NCI-H1092 (cell line): ENCODE measurements at places on chromosomes 4 and X.

DNA sequence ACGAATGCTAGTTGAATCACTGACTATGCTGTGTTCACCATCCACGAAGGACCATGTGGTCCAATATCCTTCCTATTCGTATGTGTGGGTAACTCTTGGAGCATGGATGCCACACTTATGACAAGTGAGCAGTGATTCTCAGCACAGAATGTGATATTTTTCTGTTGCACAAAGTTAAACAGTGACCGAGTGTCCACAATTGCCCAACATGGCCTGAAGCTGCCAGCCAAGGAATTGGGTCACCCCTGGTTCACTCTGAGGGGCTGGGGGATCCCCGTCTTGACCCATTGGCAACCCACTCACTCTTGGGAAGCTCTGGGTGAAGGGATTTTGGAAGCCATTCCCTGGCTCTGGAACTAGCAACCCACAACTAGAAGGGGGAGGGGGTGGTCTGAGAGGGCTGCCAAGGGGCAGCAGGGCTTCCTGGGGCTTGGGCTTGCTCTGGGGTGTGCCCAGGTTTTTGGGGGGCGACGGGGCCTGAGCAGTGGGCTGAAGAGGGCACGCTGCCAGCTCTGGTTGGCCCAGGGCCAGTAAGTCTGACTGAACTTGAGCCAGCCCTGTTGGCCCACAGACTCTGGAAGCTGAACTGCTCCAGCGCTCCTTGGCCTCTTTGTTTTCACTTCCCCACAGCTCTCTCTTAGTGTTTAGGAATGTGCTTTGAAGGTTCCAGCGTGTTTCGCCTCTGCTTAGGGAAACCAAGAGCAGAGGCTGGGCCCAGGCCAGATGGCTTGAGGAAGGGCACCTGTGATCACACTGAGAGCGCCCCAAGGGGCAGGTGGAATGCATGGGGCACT lies 43.1 kb upstream of the BCOR start:
- no peak for DNase-seq

GRCh38 chrX:34404386-34405070 lies 252.6 kb downstream of the TMEM47 start:
- DNase-seq, result no peak

DNA sequence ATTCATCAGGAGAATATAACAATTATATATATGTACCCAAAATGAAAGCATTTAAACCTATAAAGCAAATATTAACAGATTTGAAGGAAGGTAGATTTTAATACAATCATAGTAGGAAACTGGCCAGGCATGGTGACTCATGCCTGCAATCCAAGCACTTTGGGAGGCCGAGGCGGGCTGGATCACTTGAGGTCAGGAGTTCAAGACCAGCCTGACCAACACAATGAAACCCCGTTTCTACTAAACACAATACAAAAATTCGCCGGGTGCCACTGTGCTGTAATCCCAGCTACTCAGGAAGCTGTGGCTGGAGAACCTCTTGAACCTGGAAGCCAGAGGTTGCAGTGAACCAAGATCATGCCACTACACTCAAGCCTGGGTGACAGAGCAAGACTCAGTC lies 118.3 kb downstream of the KCNIP4 start:
- no peak for DNase-seq

DNA sequence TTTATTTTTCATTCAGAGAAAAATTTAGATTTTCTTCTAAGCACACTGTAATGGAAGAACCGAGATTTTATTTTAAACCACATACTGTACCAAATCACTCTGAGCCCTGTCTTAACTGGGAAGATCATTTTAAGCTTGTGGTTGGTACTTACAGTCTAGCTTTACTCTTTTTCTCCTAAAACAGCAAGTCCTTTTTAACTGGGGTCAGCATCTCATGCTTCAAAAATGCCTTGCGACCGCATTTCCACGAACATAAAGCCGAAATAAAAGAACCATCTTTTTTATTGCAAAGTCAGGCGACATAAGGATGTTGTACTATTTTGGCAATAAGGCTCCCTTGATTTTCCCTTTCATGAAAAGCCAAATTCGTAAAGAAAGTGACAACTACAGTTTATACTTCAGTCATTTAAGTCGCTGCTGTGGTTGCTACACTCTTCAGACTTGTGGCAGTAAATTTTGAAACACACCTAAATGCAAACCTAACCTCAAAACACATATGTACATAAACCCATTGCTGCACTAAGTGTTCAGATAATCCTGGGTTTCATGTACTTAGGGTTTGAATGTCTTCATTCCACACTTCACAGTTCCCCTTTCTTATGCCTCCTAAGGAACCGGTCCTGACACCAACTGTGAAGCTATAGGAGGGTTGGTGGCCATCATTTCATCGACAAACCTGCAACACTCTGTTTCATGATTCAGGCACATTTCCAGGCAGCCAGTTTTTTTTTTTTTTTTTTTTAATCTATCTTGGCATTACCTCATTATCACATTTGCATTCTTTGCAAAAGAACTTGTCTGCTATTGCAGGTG lies 3.0 kb downstream of the STOX2 start:
- no peak for DNase-seq

DNA sequence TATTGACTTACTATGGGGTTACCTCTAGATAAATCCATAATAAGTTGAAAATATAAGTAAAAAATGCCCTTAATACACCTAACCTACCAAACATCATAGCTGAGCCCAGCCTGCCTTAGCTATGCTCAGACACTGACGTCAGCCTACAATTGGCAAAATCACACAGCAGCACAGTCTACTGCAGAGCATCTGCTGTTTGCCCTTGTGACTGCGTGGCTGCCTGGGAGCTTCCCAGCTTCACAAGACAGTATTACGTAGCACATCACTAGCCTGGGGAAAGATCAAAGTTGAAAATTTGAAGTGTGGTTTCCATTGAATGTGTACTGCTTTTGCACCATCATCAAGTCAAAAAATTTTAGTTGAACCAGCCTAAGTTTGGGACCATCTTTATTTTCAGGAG lies 8.8 kb downstream of the HTT-AS start:
- DNase-seq, result no peak

GRCh38 chrX:12443534-12444098 lies 305.3 kb downstream of the FRMPD4 start:
- DNase-seq, result no peak

DNA sequence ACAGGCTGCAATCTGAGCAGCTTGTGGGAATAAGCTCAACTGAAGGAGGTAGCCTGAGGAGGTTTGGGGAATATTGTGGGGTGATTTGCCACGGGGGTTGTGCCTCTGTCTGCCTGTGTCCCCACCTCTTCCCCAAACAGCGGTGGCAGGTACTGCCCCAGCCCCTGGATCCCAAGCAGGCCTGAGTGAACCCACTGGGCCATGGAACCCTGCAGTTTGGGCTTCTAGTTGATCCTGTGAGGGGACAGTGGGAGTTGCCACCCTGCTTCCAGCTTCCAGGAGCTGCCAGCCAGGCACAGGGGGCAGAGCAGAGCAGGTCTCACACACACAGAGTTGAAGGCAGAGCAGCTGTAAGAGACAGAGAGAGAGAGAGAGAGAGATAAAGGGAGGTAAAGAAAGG lies 97.4 kb downstream of the PJA1 start:
- no peak for DNase-seq

GRCh38 chr4:96524311-96524875 lies 684.5 kb downstream of the PDHA2 start:
- no peak for DNase-seq

DNA sequence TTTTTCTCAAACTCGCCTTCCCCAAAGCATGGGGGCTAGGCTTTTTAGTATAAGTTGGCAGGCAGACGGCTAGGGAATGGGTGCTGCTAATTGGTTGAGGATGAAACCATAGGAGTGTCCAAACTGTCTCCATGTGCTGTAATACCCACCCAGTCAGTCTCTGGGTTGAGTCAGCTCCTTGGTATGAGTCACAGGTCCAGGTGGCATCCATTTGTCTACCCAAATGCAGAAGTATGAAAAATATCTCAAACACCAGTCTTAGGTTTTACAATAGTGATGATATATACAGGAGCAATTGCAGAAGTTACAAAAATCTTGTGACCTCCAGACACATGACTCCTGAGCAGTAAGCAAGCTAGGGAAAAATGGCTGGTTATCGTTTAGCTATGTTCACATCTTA lies 27.4 kb upstream of the CCSER1 start:
- no peak for DNase-seq

DNA sequence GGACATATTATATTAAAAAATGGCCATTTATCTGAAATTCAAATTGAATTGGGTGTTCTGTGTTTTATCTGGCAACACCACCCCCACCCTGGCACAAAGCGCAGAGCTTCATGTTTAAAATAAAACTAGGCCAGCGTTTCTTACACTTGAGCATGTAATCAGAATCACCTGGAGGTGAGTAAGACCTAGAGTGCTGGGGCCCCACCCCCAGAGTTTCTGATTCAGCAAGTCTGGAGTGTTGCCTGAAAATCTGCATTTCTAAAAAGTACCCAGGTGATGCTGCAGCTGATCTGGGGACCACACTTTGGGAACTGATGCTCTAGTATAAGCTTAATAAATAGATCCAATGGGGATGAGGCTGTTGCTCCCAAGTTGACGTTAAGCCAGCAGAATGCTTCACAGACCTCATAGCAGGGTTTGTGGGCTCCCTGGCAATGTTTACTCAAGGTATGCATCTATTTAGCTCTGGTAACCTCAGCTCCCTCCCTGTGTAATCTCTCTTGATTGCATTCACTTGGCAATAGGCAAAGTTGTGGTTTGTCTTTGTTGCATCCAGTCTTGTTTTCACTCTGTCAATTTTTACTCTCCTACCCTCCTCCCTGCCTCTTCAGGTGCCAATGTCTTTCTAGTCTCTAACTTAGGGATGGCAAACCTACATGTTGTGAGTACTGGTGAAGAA lies 99.8 kb upstream of the TEX13D start:
- DNase-seq, result no peak

DNA sequence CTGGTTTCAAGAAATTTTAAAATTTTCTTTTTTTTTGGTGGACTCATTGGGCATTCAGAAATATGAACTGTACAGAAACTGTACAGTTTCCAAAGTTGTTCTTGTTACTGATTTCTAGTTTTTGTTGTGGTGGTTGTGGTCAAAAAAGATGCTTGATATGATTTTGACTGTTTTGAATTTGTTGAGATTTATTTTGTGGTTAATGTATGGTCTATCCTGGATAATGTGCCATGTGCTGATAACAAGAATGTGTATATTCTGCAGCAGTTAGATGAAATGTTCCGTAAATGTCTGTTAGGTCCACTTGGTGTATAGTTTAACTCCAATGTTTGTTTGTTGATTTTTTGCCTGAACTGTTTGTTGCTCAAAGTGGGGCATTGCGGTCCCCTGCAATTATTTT lies 127.6 kb upstream of the NUDT6 start:
- DNase-seq, result no peak

GRCh38 chr4:152460488-152460887 lies 75.4 kb downstream of the FBXW7 start:
- DNase-seq, result no peak

- no peak for DNase-seq
These were observed 68.7 kb upstream of the DCLK2 start for GRCh38 chr4:150009533-150009932.

DNA sequence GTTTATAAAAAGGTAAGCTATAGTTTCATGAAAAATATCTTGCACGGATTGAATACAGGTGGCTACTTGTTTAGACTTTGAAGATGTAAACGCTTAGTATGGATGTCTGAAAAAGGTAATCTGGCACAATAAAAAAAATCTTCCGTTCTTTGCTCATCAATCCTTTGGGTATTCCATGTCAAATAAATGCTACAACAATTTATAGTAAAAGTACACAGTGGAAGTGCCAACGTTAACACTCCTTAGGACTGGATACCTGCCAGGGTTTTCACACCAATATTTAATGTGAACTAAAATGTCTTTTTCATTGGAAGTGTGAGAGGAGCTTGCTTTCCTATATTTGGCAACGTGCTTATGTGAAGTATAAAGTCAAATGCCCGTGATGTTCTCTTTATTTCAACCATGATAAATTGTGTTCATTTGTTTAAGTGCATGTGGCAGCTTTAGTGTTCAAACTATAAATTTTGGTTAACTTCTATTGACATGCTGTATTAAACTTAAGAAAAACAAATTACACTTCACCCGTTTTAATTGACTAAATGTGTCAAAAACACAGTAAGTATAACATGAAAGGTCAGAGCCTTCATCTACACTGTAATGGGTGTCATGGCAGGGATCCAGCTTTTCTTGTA lies 121.7 kb upstream of the HAND2 start:
- DNase-seq, result no peak

DNA sequence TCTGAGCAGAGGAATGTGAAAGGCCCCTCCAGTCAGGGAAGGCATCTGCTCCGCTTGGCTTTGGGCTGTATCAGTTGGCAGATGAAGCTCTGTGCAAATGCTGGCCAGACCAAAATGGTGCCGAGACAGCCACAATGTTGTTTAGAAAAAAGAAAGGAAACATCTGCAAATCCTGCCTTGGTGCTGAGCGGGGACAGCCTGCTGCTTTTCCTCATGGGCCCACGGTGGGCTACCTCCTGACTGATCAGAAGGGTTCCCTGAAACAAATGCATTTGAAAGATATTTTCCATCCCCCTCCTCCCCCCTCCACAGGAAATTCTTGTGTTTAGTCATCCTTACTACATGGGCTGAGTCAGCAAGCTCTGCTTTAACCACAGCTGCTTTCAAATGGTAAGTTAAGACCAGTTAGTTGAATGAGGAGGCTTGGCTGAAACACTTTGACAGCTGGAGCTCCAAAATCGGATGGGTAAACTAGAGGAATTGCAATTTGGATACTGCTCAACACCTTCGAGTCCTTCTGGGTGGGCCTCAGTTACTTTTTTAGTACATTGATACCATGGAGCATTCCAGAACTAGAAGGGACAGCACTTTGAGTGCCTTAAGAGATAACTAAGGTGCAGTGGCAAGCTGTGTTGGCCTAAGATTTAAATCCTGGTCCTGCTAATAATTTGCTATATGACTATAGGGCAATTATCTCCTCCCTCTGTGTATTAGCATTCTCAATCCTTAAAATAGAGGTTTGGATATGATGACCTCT lies 36.0 kb downstream of the PLAC1 start:
- DNase-seq, result no peak

DNA sequence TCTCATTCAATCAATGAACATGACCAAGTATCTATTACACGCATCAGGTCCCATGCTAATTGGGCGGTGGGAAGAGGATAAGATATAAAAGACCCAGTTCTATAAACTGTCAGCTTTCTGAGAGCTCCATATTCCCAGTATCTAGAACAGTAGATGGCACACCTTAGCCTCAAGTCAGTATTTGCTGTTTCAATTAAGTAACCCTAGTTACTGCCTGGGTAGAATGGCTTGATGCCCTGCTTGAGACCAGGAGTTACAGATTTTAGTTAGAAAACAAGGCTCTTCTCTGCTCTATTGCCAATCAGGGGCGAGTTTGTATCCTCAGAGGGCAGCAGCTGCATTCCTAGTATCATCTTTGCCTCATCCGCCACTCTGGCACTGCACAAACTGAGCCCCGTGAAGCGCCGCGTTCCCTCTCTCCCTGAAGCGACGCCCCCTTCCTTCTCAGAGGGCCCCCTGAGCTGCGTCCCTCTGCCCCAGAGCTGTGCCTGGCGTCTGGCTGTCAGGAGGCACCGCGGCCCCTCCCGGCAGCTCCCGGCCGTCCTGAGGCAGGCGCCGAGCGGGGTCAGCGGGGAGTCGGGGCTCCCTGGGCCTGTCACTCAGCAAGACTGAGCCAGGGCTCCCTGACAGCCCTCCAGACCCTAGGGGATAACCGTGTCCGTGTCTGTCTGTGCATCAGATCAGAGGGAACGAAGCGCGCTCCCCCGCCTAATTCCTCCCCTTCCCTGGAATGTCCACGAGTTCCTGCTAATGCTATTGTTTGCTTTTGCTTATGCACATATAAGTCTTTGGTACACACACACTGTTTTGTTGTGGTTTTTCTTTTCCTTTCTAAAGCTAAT lies 212.4 kb upstream of the TTC29 start:
- no peak for DNase-seq

- no peak for DNase-seq
These were observed 354.9 kb downstream of the DHRSX start for GRCh38 chrX:2145692-2146367.

GRCh38 chrX:40149286-40150175 lies 51.8 kb upstream of the BCOR start:
- DNase-seq, result no peak
